NCI-H2081 treated with DMSO at 0.1 percent for 48 hours (cell line): ENCODE measurements at places on chromosomes 13 and 19.

DNA sequence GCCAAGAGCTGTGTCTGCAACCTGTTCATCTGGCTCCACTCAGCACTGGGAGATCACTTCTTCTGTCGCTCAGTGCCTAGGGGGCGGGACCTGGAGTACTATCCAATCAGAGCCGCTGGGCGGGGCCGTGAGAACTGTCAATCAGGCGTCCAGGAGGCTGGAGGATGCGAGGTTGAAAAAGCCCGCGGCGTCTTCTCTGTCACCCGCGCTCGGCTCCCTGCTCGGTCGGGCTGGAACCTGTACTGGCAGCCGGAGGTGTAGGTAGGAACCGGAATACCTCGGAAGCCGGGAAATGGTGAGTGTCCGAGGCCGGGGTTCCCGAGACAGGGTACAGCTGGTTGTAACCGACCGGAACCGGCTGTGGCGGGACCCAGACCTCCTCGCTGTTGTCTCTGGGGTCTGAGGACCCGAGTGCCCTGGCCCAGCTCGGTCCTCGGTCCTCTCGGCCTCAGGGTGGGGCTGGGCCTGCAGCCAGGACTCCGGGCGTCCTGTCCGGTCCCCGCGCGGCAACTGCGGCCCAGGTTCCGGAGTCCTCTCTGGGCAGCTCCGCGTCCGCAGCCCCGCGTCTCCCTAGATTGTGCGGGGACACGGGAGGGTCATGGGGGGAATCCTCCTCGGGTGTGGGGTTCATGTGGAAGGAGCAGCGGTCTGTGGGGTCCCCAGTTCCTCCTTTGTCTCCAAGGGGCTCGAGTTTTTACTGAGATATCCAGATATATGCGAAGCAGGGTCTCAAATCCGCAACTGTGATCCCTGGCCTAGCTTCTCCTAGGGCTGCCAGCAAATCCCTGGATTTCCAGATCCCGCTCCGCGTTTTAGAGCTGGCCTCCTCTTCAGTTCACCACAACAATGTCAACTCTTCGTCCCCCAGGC, 42.6 kb downstream of the ZNF627 start:
- peak; percentile 92 for DNase-seq

DNA sequence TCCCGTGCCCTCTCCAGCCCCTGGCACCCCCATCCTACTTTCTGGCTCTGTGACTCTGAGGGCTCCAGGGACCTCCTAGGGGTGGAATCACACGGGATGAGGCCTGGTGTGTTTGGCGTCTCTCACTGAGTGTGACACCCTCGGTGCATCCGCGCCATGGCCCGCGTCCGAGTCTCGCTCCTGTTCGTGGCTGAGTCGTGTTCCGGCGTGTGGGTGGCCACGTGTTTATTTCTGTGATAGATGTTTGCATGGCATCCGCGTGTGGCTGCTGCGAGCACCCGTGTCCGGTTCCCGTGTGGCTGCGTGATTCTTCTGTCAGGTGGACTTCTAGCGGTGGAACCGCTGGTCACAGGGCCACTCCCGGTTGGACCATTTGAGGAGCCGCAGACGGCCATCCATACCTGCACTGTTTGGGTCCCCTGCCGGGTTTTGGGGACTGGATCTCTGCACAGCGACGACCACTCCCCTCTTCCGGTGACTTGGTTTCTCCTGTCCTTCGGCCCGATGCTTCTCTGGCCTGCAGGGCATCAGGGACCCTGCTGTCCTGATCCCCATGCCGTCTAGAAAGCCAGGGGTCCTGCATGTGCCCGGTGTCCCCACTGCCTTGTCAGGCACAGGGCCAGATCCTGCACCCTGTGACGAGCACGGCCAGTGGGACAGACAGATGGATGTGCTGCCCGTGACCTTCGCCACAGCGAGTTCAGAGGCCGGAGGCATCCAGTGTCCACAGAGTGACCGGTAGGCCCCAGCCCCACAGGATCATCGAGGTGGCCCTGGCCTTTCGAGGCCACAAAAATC, 8.5 kb downstream of the CSNK1G2 start:
- no peak for DNase-seq

- DNase-seq, result no peak
Observed at GRCh38 chr19:35692010-35692409, 12.3 kb upstream of the ZBTB32 start.

GRCh38 chr19:34504273-34504808, 22.8 kb downstream of the WTIP start:
- DNase-seq, result no peak

GRCh38 chr13:110290153-110290552, 16.8 kb downstream of the COL4A1 start:
- DNase-seq, result no peak

DNA sequence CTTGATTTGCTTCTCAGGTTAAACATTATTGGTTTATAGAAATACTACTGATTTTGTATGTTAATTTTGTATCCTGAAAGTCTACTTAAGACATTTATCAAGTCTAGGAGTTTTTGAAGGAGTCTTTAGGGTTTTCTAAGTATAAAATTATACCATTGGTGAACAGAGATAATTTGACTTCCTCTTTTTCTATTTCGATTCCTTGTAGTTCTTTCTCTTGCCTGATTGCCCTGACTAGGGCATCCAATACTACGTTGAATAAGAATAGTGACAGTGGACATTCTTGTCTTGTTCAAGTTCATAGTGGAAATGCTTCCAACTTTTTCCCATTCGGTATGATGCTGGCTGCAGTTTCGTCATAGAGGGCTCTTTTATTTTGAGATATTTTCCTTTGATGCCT, 807.5 kb upstream of the SLC10A2 start:
- no peak for DNase-seq

DNA sequence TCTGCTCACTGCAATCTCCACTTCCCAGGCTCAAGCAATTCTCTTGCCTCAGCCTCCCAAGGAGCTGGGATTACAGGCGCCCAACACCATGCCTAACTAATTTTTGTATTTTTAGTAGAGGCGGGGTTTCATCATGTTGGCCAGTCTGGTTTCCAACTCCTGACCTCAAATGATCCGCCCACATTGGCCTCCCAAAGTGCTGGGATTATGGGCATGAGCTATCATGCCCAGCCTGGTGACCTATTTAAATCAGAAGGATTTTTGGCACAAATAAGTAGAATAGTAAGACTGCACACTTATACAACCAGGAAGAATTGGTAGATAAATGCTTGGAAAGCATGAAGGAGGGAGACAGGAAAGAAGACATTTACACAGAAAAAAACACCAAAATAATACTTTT, 53.4 kb upstream of the AKAP11 start:
- DNase-seq, result no peak

GRCh38 chr13:27401210-27401609, 23.2 kb upstream of the GTF3A start:
- DNase-seq, result no peak

GRCh38 chr19:55581145-55581822, 636 bp upstream of the ZNF579 start:
- DNase-seq, result no peak

DNA sequence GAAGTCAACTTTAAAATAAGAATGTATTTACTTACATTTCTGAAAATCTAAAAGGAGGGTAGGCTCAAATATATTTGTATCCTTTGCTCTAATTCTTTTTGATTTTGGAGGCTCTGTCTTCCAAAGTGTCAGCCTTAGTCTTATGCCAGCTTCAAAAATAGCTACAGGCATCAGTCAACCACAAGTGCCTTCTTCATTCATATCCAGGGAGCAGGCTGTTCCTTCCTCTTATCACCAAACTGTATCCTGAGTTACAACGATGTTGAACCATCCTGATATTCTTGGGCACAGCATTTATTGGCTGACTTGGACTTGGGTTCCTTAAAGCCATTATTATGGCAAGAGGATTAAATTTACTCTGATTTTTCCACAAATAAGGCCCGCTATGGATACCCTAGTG, 1161.3 kb downstream of the PCDH17 start:
- no peak for DNase-seq

DNA sequence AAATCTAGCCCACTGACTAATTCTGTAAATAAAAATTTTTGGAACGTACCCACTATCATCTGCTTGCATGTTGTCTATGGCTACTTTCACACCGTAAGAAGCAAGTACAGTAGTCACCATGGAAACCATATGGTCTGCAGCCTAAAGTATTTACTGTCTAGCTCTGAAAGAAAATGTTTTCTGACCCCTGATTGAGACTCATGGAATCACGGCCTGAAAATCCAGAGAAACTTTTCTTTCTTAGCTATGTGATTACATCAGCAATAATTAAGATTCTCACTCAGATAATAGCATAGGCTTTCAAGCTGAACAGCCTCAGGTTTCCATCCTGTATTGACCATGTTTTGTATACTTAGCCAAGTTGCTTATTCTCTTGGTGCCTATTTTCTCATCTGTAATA, 264.6 kb downstream of the NHLRC3 start:
- DNase-seq, result no peak

GRCh38 chr19:2454199-2454961, 2.4 kb downstream of the LMNB2 start:
- no peak for DNase-seq

GRCh38 chr13:94305463-94305862, 174.0 kb downstream of the DCT start:
- DNase-seq, result no peak

GRCh38 chr19:5839065-5840017, at the start of gene FUT6:
Gene FUT6, minus strand, starts transcription at chr19:5839702. Its CDS starts 7,135 bp downstream, at chr19:5832567.
- no peak for DNase-seq

- DNase-seq, result no peak
Observed at GRCh38 chr19:2188708-2189385, 25.1 kb downstream of the DOT1L start.
